Kidney (tissue), 22 donors: ENCODE measurements at places on chromosomes 12 and 14. TPM values are rescaled to one million over a fixed set of nuclear protein-coding genes. Genes with fewer than 3 reads are reported as not detected.

DNAI7 gene
- total RNA-seq = 5.3 TPM

LHX5 gene
- not detected for total RNA-seq

ANAPC7 gene
- total RNA-seq = 47.8 TPM

NGDN gene
- total RNA-seq = 35.6 TPM

GPR68 gene
- 1.7 TPM for total RNA-seq

- H3K4me3 ChIP-seq = no peak overlapping the region
- peaks cover 20% of the 10 kb centered on the region for H3K36me3 ChIP-seq
- no peak overlapping the region for H3K27ac ChIP-seq
- H3K27me3 ChIP-seq = no peaks in the 10 kb centered on the region
- no peak for DNase-seq
- no peaks in the 10 kb centered on the region for H3K4me1 ChIP-seq
Observed at GRCh38 chr14:63383776-63384367, 65.1 kb upstream of the GPHB5 start.

DNA sequence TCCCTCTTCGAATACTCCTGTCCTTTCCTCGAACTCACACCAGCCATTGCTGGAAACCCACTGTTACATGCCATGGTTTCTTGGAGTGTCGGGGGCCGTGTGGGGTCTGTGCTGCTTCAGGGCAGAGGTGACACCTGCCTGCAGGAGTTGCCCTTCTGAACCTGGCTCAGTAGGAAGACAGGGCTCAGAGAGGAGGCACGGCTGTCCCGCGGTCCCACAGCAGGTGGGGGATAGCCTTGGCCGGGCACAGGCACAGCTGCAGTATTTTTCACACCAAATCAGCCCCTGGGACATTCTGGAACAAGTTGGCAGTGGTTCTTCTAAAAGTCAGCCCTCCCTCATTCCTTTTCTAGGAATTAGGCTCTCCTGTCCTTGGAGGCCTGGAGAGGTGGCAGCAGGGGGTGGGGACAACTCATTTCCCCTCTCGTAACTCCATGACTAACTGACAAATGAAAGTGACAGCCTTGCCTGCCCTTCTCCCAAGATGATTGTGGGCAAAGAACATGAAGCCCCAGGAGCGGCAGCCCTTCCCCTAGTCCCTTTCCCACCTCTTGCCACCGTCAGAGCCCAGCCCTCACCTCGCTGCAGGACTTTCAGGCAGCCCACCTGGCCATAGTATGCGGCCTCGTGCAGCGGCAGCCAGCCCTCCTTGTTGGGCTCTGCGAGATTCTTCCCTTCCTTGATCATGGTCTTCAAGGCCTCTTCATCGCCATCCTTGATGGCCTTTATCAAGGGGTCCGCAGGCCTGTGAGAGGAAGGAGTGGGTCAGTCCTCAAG is 22.4 kb downstream of the ASB2 start:
- no peak for DNase-seq
- H3K36me3 ChIP-seq = no peaks in the 10 kb centered on the region
- H3K27me3 ChIP-seq = no peaks in the 10 kb centered on the region
- no peak overlapping the region for H3K4me3 ChIP-seq

DNA sequence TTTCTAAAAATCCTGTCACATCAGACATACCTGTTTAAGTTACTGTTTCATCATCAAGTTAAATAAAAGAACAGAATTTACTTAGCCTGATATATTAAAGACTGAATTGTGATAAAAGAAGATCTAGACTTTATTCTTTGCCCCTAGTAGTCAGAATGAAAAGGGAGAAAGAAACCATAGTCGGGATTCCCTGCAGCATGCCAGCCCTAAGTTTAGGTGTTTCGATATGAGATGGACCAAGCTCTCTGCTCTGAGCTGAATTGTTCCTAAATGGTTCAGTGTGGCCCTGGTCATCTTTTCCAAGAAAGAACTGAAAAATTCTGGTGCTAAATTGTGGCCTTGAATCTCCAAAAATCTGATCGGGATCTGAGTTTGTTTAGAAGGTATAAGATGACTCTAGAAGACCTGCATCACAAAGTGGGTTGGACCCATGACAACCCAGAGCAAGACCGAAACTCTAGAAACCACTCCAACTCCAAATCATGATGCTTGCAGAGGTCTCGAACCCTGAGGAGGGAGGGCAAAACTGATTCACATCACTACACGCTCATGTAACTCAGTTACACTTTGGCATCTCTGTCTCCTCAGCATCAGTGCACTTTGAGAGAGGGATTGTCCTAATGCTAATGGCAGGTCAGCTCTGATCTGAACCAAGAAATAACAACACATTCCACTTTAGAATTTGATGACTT is 15.7 kb downstream of the PTGER2 start:
- H3K4me1 ChIP-seq = peaks cover 3% of the 10 kb centered on the region
- DNase-seq = no peak

DNA sequence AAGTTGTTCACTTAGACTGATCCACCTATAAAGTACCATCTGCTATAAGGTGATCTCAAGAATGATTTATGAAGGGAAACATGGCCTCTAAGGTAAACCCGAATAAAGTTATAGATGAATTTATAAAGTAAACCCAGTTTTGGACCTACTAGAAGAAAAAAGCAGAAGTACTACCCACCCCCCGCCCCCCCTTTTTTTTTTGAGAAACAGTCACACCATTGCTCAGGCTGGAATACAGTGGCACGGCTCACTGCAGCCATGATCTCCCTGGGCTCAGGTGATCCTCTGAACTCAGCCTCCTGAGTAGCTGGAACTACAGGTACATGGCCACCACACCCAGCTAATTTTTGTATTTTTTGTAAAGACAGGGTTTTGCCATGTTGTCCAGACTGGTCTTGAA is 3.9 kb downstream of the ENTPD5 start:
- H3K27ac ChIP-seq = no peak overlapping the region
- H3K36me3 ChIP-seq = no peaks in the 10 kb centered on the region
- H3K27me3 ChIP-seq = no peaks in the 10 kb centered on the region

DNA sequence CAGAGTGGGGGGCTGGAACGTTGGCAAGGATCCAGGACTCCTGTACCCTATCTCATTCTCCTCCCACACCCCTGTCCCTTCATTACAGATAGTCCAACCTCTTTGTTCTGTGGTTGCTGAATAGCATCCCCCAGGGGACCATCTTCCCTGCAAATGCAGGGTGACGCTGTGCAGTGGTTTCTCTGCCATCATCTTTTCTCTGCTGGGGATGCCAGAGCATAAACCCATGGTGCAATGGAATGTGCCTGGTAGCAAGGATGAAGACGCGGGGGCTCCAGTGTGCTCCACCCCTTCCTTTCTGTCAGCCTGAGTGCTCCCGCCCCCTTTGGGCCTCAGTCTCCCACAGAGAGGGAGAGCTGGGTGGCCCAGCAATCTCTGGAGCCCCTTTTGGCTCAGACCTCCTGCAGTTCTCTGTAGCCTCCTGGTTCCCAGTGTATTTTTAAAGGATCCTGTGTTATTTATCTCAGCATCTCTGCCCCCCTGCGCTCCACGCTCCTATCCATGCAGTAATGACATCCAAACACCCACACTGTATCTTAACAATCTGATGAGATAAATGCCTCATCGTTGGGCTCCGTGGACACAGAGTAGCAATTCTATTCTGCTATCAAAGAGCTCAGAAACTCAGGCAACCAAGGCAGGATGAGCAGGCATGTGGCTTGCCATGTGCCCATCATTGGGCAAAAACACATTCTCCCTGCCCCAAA is 212.8 kb downstream of the CACNA1C start:
- no peak overlapping the region for H3K27ac ChIP-seq
- no peak for DNase-seq
- no peak overlapping the region for H3K4me3 ChIP-seq
- H3K36me3 ChIP-seq = no peaks in the 10 kb centered on the region
- H3K4me1 ChIP-seq = peaks cover 10% of the 10 kb centered on the region

DNA sequence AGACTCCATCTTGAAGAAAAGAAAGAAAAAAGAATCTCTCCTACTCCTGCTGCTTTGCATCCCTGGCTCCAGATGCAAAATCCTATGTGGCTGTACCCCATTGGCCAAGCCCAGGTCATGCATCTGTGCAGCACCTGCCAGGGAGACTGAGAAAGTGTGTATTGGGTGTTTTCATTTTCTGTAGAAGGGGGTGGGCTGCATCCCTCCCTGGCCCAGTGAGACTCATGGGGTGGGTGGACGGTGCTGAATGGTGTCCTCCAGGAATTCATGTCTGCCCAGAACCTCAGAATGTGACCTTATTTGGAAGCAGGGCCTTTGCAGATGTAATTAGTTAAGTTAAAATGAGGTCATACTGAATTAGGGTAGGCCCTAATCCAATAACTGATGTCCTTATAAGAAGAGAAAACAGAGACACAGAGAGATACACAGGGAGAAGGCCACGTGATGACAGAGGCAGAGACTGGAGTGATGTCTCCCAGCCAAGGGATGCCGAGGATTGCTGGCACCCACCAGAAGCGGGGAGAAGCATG is 23.2 kb downstream of the MOAP1 start:
- H3K27ac ChIP-seq = no peak overlapping the region
- H3K4me3 ChIP-seq = no peak overlapping the region
- no peaks in the 10 kb centered on the region for H3K4me1 ChIP-seq
- H3K36me3 ChIP-seq = no peaks in the 10 kb centered on the region
- H3K27me3 ChIP-seq = no peaks in the 10 kb centered on the region

- no peaks in the 10 kb centered on the region for H3K27me3 ChIP-seq
- H3K36me3 ChIP-seq = no peaks in the 10 kb centered on the region
Observed at GRCh38 chr14:63453443-63453936, 89.7 kb downstream of the PPP2R5E start.

GRCh38 chr12:46219877-46220655 is 48.8 kb downstream of the SLC38A1 start:
- no peak overlapping the region for H3K27ac ChIP-seq
- H3K27me3 ChIP-seq = no peaks in the 10 kb centered on the region
- H3K4me1 ChIP-seq = no peaks in the 10 kb centered on the region
- no peaks in the 10 kb centered on the region for H3K36me3 ChIP-seq
- no peak for DNase-seq

DNA sequence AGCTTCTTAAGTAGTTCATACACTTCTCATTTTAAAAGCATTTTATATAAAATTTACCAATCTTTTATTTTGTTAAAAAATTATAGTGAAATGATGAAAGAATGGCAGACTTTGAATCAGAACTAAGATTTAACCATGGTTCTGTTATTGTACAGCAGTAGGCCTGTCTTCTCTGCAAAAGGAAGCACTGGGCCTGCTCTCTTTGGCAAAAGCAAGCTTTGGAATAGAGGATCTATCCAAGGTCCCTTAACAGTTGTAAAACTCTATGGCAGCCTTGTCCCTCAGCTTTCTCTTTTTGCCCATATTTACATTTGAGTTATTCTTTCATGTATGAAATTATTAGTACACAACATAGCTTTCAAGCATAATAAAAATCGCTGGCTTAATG is 82.8 kb downstream of the PLEKHG7 start:
- no peak overlapping the region for H3K27ac ChIP-seq
- DNase-seq = no peak

DNA sequence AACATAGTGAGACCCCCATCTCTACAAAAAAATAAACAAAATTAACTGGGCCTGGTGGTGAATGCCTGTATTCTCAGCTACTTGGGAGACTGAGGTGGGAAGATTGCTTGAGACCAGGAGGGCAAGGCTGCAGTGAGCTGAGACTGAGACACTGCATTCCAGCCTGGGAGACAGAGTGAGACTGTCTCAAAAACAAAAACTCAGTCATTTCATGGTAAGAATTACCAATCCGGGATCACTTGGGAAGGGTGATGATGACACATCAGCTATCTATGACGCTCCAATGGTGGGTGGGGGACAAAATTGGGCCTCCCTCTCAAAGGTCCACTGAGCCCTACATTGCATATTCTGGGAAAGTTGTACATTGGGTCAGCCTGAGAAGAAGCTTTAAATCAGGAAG is 47.7 kb downstream of the SERPINA3 start:
- H3K27me3 ChIP-seq = no peaks in the 10 kb centered on the region
- H3K27ac ChIP-seq = no peak overlapping the region
- H3K4me1 ChIP-seq = no peaks in the 10 kb centered on the region
- no peak for DNase-seq

DNA sequence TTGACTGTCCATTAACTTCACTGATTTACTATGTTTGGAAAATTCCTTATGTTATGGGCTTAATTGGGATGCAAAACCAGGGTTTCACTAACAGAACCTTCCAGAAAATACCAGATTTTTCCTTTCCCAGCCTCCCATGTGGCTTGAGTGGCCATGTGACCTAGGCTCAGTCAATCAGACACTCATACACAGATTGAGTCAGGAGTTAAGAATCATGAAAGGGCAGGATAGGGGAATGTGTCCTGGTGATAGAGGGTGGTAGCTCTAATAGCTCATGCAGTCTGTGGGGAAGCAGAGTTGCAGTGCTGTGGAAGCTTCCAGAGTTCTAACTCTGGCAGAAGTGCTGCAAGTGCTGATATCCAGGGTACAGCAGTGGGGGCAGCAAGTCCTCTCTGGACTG is 134.1 kb upstream of the IFNG-AS1 start:
- H3K4me3 ChIP-seq = no peak overlapping the region
- no peak for DNase-seq
- H3K4me1 ChIP-seq = no peaks in the 10 kb centered on the region
- H3K27ac ChIP-seq = no peak overlapping the region
- H3K36me3 ChIP-seq = no peaks in the 10 kb centered on the region
